ENCODE measurements at places on chromosomes 4 and X.

DNA sequence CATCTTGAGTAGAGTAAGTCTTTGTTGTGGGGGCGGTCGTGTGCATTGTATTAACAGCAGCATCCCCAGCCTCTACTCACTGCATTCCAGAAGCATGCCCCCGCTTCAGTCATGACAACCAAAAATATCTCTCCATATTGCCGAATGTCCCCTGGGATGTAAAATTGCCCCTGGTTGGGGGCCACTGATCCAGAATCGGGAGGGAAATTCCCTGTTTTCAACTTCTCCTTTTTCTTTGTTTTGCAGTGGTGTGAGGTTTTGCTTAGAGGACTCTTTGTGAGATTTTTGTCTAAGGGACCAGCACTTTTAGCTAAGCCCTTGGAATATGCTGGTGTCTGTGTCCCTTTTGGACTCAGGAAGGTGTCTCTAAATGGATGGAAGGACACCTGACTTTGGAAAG, 3.0 kb upstream of the IL13RA1 start:
- DNase-seq, result no peak

DNA sequence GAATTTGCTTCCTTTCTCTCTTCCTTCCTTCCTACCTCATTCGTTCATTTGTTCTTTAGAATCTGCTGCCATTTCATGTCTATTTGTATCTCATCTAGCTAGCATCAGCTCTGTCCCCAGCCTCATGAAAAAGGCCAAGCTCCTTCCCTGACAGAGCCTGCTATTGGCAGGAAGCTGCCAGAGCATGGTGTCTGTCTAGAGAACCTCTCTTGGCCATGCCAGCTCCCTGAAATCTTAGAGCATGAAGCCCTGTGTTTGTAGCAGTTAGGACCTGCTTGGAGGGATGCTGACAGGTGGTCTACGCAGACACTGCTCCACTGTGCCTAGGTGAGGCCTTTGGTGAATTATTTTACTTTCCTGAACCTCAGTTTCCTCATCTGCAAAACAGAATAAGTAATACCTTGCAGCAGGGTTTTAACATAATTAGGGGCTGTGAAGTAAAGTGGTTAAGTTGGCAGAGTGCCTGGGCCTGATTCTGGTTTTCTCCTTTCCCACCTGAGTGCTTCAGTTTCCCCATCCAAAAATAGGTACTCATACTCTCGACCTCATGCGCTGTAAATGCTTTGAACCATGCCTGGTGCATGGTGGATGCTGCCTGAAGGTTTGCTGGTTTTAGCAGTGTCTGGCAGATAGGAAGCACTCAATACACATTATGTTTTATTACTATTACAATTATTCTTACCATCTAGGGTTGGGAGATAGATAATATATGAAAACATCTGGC, 4.7 kb downstream of the PTTG2 start:
- DNase-seq, result no peak

DNA sequence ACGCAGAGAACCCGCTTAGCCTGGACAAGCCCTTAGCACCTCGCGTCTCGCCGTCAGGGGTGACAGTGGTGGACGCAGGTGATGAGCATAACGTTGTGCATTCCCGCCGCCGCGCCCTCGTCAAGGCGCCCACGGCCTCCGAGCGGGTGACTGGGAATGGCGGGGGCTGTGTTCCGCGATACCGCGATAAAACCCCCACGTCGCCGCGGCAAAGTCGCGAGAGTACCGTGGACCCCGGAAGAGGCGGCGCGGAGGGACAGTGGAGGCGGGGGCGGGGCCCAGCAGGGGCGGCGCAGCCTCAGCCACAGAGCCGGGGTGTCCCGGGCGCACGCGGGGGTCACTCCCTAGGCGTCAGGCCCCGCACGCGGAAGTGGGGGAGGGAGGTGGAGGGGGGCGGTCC, 53.8 kb downstream of the ZFYVE28 start:
- DNase-seq, result no peak

- no peak for DNase-seq
Measured at GRCh38 chr4:28973587-28974350, 1746.4 kb upstream of the PCDH7 start.

GRCh38 chrX:78650906-78651437, 8.2 kb downstream of the RTL3 start:
- DNase-seq, result no peak

DNA sequence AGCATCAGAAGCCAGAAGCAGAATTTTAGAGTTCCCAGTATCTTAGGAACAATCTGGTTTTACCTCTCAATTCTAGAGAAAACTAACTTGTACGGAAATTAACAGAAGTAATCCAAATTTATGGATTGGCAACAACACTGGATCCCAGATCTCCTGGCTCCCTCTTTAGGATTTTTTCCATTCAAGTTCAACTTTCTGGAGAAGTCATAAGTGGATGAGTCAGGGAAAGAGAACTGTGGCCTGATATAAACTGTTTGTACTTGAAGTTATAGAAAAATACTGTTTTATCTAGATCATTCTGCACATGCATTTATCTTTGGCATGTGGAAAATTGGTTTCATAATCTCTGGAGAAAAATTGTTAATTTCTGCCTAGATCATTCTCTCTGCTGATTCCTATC, 380.4 kb downstream of the PCDH7 start:
- no peak for DNase-seq

DNA sequence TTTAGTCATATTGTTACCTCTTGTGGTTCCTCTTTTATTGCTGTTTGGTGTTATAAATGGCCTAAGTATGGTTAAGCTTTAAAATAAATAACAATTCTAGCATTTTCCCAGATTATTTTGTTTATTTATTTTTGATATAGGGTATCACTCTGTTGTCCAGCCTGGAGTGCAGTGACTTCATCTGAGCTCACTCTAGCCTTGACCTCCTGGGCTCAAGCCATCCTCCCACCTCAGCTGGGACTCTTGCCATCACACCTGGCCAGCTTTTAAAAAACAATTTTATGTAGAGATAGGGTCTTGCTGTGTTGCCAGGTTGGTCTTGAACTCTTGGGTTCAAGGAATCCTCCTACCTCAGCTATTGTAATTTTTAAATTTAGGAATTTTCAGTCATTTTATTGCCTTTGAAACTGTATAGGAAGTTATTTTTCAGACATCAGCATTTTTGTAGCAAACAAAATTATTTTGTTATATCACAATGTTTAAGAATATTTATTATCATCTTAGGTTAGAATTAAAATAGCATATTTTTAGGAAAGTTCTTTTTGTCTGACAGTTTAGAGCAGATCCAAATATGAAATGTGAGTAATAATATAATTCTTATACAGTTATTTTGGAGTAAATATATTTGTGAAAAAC, 66.3 kb upstream of the RHOH start:
- DNase-seq, result no peak

DNA sequence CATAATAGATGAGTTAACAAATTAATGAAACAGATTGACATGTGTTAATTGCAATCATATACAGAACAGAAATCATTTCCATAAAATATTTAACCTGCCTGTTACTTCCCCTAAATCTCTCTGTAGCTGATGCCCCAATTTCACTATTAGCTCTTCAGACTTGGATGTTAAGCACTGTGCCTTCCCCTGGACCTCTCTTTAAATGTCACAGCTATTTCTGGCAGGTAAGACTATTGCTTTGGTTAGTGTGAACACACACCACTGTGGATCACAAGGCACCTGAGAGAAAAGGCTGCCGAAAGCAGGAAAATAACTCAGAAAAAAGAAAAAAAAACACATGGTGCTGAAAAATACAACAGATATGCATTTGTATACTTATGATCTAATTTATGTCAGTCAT, 91.3 kb downstream of the SNCA start:
- no peak for DNase-seq

GRCh38 chr4:123361195-123361861, 35.3 kb upstream of the SPRY1 start:
- DNase-seq, result no peak

- no peak for DNase-seq
Measured at GRCh38 chr4:152106113-152106763, 345.4 kb upstream of the GATB start.

- DNase-seq, result no peak
Measured at GRCh38 chr4:16617435-16617834, 281.0 kb downstream of the LDB2 start.

DNA sequence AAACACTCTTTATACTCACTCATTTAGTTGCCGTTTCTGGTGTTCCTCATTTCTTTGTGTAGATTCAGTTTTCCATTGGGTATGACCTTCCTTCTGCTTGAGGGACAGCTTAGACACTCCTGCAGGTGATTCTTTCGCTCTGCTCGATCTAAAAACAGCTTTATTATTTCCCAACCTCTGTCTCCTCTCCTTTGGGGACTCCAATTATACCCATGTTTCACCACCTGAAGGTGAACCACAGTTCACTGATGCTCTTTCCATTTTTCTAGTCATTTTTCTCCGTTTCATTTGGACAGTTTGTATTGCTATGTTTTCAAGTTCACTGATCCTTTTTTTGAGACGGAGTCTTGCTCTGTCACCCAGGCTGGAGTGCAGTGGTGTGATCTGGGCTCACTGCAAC, 4.6 kb upstream of the FGFRL1 start:
- DNase-seq, result no peak

DNA sequence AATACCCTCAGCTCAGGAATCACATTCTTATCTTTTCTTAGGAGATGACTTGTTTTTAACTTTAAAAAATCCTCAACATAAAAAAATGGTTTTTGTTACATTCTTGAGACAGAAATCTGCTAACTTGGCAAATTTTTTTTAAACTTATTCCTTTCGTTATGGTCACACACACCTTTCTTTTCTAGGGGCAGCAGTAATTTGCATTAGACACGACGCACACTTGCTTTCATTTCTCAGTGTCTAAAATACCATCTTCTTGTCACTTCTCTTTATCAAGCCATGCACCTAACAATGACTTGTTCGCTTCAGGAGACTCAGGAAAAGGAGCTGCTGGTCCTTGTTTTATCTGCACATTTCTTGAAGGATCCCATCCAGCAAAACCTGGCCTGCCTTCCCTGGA, 112.6 kb upstream of the TBL1X start:
- no peak for DNase-seq

GRCh38 chrX:44143061-44143602, 169.9 kb upstream of the NDP start:
- DNase-seq, result no peak

- DNase-seq, result no peak
Measured at GRCh38 chr4:140743194-140743931, 12.8 kb downstream of the TBC1D9 start.

DNA sequence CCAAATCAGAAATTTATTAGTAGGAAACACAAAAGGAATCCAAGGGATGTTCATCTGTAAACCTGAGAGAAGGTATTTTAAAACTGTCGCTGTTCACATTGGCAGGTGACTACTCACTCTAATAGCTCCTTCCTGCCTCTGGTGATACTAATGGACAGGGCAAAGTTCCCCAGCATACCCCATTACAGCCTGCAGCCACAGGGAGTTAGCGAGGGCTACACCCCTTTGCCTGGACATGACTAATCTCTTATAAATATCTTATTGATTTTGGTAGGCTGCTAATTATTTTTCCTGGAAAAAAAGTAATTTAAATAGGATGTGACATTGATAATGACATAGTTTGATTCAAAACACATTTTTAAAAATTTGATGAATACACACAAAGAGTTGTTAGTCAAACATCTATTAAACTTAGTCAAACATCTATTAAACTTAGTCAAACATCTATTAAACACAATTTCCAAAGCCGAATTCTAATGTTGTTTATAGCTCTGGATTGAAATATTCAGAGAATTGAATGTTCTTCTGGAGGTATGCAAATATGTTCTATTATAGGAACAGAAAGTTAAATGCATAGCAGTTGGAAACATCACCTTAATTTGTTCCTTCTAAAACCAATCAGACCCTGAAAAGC, 83.0 kb upstream of the CBR4 start:
- DNase-seq, result no peak

DNA sequence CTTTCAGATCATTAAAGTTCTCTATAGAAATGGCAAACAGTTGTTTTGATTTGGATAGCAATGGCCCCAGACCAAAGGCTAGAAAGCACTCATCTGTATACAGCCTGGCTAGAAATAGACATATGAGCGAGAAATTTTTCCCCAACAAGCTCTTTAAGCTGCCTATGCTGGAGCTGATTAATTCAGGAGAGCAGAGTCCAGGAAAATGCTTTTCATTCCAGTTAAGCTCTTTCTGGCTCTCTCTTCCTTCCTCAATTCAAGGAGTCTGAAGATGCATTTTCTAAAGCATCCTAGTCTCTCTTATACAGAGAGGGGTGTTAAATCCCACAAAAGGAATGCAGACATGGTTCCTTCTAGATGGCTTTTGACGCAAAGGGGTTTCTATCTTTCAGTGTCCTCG, 141.7 kb upstream of the RAI2 start:
- no peak for DNase-seq

- no peak for DNase-seq
Measured at GRCh38 chr4:27066591-27066990, 205.9 kb downstream of the STIM2 start.

- DNase-seq, result no peak
Measured at GRCh38 chr4:164538097-164538496, 215.8 kb upstream of the SMIM31 start.

- no peak for DNase-seq
Measured at GRCh38 chr4:30939069-30939468, 218.9 kb downstream of the PCDH7 start.

GRCh38 chr4:173538909-173539445, 8.9 kb upstream of the HAND2 start:
- DNase-seq, result no peak

DNA sequence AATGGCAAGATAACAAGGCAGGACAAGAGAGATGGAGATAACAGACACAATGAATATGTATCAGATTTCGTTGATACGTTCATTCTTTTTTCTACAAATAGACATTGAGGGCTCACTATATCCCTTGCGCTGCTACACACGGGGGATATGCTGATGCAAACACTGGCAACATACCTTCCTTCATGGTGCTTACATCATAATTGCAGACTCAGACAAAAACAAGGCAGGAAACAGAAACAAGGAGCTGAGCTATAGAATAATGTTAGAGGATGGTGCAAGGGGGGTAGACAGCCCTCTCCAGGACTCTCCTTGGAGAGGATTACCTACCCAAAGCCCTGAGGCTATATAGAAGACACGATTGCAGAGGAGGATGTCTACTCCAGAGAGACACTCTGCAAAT, 1069.5 kb downstream of the DMD start:
- no peak for DNase-seq

DNA sequence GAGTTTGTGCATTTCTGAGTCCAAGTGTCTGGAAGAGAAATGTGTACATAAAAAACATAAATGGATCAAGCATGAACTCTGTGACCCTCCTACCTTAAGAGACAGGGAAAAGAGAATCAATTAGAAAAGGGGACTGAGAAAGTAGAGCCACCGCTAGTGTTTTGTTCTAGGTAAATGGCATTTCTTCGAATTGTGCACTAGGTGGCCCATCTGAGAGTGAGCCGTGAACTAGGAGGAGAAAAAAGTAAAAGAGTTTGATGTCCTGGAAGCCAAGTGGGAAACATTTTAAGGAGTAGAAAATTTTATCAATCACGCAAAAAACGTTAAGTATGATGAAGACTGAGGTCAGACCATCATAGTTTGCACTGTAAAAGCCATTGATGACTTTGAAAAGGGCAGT, 55.1 kb downstream of the NAF1 start:
- DNase-seq, result no peak

Measured in H1 (cell line).